ENCODE measurements at places on chromosomes 6 and 20.

DNA sequence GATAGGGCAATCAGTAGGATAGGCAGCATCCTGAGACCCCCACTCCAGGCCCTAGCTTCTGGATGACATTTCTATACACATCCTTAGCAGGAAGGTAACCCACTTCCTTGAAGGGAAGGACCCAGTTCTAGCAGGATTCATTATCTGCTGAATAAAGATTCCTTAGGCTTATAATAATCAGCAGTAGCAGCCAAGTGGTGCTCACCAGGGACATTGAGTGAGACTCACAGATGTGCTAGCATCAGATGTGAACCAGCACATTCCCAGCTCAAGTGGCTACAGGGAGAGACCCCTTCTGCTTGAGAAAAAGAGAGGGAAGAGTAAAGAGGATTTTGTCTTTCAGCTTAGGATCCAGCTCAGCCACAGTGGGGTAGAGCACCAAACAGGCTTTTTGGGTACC is 244.8 kb upstream of the UFL1 start:
- DNase-seq: no peak

GRCh38 chr6:123064038-123064437 is 68.0 kb downstream of the CLVS2 start:
- no peak for DNase-seq

GRCh38 chr6:144434308-144434990 is 149.3 kb downstream of the UTRN start:
- no peak for DNase-seq

DNA sequence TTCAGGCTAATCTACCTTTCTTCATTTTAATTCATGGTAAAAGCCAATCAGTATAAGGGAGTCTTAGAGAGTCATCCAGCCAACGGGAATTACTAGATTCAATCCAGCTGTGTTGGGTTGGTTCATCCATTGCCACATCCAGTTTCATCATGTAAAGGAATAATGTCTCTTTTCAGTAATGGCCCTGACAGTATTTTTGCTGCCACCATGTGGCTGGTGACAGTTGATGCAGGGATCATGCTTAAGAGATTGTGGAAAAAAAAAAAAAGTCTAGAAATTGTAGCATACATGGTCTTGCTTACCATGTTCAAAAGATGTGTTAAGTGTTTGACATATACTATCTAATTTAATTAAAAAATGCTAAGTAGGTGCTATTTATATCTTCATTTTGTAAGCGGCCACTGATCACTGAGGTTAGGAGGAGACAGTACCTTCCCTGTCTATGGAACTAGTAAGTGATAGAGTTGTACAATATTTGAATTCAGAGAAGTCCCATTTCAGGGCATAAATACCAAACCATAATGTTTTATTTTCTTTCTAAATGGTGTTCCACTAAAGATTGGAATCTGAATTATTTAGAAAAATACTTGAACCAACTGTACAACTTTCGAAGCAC is 135.9 kb downstream of the KHDRBS2 start:
- no peak for DNase-seq

GRCh38 chr6:74574794-74575193 is 631.1 kb downstream of the COL12A1 start:
- DNase-seq: no peak

DNA sequence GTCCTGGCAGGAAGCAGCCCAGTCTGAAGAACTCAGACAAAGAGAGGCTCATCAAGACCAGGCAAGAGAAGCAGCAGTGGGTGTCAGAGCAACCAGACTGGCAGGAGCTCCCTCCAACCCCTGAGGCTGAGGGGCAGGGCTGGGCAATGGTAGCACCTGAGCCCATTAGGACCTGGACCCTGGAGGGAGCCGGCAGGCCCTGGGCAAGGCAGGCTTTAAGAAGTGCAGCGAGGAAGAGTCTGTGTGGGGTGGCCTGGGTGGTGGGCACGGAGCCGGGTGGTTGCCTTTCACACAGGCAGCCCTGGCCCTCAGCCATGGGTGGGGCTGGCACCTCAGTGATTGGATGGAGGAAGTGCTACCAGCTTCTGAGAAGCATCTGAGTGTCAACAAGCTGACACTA is 33.1 kb upstream of the IRF4 start:
- no peak for DNase-seq

DNA sequence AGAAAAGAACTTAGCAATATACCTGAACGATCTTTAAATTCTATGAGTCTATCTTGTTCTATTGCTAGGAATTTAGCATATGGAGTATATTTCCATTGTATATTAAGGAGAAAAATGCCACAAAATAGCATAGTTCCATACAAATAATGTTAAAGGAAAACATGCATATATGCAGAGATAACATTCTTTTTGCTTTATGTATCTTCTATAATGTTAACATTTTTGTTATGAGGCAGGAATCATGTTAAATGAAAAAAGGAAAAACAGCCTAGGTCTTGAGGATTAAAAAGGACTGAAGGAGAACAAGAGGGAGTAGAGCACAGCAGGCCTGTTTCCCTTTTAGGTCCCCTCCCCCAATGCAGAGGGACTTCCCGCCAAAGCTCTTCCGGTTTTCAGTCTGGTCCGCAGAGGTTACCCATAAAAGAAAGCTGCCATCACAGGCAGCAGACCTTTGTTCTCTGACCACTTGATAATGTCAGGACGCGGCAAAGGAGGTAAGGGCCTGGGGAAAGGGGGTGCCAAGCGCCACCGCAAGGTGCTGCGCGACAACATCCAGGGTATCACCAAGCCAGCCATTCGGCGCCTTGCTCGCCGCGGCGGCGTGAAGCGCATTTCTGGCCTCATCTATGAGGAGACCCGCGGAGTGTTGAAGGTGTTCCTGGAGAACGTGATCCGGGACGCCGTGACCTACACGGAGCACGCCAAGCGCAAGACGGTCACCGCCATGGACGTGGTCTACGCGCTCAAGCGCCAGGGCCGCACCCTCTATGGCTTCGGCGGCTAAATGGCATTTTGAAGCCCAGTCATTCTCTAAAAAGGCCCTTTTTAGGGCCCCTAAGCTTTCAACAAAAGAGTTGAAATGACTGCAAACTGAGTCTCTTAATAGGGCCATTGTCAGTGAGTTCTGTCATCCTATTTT is 108.4 kb upstream of the PRSS16 start:
- DNase-seq: peak; percentile 74

DNA sequence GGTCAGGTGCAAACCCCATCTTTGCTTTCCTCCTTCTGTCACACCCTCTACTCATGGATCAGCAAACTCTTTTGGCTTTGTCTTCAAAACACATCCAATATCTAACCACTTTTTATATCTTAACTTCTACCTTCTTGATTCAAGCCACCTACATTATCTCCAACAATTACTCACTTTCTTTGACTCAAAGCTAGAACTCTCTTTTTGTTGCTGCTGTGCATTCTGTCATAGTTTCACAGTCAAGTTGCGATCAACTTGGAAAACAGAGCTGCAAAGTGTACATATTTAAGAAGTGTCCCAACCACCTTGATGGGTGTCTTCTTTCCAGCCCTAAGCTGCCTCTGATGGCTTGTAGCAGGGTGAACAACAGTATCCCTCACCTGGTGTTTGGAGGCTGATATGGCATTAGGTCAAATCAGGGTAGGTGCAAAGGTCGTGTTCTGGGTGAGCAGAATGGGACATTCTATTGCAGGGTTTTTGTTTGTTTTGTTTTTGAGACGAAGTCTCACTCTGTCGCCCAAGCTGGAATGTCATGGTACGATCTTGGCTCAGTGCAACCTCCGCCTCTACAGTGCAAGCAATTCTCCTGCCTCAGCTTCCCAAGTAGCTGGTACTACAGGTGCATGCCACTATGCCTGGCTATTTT is 43.4 kb upstream of the RALGAPA2 start:
- DNase-seq: no peak

DNA sequence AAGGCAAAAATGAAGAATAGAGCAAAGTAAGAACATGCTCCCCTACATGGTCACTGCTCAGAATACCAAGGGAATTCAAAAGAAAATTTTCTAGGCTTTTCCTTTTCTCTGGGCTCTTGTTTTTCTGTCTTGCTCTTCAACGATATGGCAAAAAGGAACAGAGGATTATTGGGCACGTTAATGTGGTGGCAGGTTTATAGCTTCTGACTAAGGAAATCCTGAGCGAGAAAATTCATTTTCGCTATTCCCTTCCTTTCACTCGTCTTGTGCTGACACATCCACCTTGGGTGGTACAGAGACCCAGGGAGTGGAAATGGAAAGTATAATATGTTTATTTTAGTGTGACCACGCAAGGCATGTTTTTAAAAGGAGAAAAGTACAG is 132.8 kb downstream of the TRIM27 start:
- DNase-seq: no peak

- no peak for DNase-seq
Observed at GRCh38 chr20:2952766-2953165, 79.5 kb downstream of the PTPRA start.

- peak; percentile 81 for DNase-seq
Observed at GRCh38 chr6:42726485-42727086, 4.2 kb upstream of the PRPH2 start.

DNA sequence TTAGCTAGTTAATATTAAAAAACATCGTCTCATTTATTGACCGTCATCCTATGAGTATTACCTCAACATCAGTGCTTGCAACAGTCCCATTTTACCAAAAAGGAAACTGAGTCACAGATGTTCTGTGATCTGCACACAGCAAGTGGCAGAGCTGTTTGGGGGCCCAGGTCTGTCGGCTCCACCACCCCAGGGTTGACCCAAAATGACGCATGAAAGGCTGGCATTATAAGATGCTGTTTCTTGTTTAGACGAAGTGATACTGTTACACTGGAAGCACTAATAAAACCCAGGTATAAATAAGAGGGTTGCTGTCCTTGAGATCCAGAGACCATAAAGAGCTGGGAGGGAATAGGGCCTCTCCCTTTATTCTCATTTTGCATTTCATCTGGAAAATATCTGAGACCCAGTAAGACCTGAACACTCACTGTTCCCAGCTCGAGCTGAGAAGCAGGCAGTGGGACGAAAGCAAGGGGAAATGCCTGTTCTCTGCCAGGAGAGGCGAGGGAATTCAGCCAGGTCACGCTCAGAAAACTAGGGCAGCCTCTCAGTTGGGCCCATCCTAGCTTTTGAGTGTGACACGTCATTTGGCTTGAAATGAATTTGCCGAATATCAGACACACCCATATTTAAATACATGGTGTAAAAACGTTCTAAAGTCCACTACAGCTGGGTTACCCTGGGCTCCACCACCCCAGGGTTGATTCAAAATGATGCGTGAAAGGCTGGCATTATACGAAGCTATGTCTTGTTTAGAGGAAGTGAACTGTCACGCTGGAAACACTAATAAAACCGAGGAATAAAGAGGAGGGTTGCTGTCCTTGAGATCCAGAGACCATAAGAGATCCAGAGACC is 1.4 kb upstream of the MICAL1 start:
- DNase-seq: no peak

DNA sequence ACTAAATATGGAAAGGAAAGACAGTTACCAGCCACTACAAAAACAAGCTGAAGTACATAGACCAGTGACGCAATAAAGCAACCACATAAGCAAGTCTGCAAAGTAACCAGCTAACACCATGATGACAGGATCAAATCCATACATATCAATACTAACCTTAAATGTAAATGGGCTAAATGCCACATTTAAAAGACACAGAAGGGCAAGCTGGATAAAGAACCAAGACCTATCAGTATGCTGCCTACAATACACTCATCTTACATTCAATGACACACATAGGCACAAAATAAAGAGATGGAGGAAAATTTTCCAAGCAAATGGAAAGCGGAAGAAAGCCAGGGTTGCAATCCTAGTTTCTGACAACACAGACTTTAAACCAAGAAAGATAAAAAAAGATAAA is 24.1 kb downstream of the HLA-C start:
- DNase-seq: no peak

- no peak for DNase-seq
Observed at GRCh38 chr6:164533045-164533362, 776.4 kb downstream of the C6orf118 start.

DNA sequence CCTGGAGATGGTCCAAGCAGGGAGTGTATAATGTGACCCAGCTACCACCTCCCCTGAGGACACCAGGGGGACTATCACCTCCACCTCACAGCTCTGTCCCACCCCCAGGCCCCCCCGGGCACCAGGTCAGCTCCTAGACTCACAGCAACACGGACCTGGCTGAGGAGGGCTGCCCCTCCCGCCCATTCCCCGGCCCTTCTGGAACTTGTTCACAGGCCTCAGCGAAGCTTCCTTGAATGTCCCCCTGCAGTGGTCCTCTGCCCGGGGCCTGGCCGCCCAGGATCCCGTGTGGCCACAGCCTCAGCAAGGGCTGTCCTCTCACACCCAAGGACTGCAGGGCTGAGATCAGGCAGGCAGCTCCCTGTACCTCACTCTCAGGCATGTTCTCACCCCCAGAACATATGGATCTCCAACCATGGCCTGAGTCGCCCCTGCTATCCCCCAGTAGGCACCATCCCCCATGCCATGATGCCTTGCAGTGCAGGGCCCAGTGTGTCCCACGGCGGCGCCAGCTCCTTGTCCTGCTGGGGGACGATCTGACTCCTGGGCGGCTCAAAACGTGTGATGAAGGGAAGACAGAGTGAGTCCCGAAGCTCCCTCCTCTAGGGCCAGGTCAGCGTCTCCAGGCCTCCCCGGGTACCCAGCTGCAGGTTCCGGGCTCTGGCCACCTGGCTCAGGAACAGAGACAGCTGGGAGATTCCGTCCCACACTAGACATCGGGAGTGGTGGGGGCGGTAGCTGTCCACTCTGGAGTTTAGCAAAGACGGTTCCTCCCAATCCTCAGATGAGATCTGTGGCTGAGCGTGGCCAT is 158.4 kb downstream of the TAF4 start:
- DNase-seq: no peak

DNA sequence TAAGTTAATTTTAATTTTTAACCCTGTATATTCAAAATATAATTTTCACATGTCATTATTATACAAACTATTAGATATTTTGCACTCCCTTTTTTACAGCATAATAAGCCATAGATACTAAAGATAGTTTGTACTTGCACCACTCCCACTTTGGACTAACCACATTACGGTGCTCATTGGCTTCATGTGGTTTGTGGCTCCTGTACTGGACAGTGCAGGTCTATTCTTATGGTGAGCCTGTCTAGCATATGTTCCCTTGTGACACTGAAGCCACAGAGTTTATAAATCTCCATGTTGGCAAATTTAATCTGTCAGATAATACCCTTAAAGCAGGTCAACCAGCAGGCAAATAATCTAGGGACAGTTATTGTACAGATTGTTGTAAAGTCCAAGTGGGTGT is 354.4 kb upstream of the KCNQ5 start:
- no peak for DNase-seq

- no peak for DNase-seq
Observed at GRCh38 chr6:91608428-91608827, 1021.6 kb upstream of the MAP3K7 start.

All from CD4-positive, alpha-beta T cell treated with Interleukin-6 at 100 ng/mL for 8 hours (primary cell).